ENCODE measurements at places on chromosomes 16 and 17. TPM values are rescaled to one million over a fixed set of nuclear protein-coding genes. Genes with fewer than 3 reads are reported as not detected.
A peak's percentile ranks its signal among the peaks of the same experiment; 100 is the strongest.

UBTF gene
- 66.8 TPM for total RNA-seq

HBQ1 gene
- not detected for total RNA-seq

ADAD2 gene
- total RNA-seq = not detected

CHD9NB gene
- total RNA-seq = 6.2 TPM

SDK2 gene
- 7.3 TPM for total RNA-seq

KRTAP4-5 gene
- total RNA-seq = not detected

CRYM gene
- 8.9 TPM for total RNA-seq

CRYBA1 gene
- total RNA-seq = not detected

CDR2L gene
- 46.5 TPM for total RNA-seq

CCDC78 gene
- 28.3 TPM for total RNA-seq

TNFRSF17 gene
- 2.9 TPM for total RNA-seq

KRTAP4-6 gene
- not detected for total RNA-seq

PLEKHH3 gene
- total RNA-seq = 36.8 TPM

ESRP2 gene
- 59.2 TPM for total RNA-seq

DNA sequence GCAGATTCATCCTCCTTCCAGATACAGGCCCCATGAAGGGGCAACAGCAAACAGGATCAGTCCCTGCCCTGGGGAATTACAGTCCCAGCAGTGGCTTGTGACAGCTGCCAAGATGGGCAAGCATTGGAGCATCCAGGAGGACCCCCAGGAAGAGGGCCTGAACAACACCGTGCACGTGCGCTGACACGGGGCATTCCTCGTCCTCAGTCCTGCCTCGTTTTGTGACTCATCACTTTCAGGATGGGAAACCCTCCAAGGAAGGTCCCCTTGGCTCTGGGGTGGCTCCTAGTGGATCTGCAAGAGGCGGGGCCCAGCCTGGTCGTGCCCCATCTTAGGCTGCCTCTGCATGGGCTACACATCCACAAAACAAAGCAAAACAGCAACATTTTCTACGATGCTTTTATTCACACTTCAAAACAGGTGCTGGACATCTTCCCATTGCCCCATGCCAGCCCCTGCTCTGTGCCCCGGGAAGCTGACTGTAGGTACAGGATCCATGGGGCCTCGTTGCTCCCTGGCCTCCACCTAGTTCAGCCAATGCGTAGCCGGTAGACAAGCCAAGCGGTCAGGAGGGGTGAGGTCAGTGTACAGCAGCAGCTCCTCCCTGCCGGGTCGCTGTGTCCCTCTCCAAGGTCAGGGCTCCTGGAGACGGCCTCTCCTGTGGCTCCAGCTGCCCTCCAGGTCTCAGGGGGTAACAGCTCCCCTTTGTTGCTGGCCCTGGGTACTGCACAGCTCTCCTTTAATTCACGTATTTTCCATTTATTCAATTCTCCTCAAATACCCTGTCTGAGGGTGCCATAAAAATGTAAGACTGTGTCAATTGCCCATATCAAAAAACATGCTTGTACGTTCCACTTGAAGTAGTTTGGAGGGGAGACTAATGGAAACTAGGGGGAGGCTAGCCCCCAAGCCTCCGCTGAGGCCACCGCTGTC, 32.2 kb downstream of the ACTG1 start:
- peak overlapping the region; percentile 54 for H3K4me3 ChIP-seq
- H3K27ac ChIP-seq = no peak overlapping the region
- no peak for DNase-seq
- peaks cover 28% of the 10 kb centered on the region for H3K4me1 ChIP-seq

DNA sequence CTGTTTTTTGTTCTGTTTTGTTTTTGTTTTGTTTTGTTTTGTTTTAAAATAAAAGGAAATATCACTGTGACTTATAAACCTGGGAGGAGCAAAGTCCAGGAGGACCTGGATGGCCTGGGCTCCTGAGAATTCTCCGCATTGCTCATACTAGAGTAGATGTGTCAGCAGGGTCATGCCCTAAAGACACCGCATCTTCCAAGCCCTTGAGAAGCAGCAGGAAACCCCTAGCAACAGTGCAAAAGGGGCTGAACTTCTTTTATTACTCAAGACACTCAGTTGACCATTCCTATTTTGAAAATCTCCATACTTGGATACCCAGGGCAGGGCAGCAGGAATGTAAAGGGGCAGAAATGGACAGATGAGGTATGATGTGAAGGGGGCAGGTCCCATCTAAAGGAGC, 51.8 kb downstream of the SYT17 start:
- no peaks in the 10 kb centered on the region for H3K4me1 ChIP-seq
- no peak overlapping the region for H3K27ac ChIP-seq
- peaks cover 18% of the 10 kb centered on the region for H3K36me3 ChIP-seq
- H3K4me3 ChIP-seq = no peak overlapping the region
- no peak for DNase-seq

GRCh38 chr17:16922386-16923096, 49.4 kb downstream of the TNFRSF13B start:
- H3K36me3 ChIP-seq = no peaks in the 10 kb centered on the region
- no peaks in the 10 kb centered on the region for H3K27me3 ChIP-seq
- no peak overlapping the region for H3K4me3 ChIP-seq
- peak; percentile 31 for DNase-seq

DNA sequence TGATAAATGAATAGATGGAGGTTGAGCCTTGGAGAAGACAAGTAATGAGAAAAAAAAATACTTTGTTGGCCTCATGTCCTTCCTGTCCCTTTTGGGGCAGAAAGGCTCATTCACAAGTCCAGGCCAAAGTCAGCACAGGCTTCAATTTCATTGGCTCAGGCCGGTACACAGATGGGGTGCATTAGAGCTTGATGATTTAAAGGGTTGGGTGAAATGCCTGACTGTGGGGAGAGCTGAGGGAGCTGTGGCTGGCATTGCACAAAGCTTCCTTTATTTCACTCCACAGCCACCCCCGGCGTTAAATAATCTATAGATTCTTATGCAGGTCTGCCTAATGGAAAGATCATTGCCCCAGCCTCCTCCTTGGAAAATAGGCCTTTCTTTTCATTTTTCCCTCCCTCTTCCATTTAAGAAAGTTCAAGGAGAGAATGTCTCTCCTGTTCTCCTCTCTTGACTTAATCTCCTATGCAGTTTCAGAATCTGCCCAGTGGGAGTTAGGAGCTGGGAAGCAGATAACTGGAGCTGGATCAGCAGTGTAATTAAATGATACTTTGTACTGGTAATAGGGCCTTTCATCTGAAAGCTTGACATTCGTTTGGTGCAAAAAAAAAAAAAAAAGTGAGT, 24.4 kb downstream of the YPEL2 start:
- H3K36me3 ChIP-seq = peaks cover 5% of the 10 kb centered on the region
- H3K4me1 ChIP-seq = peaks cover 13% of the 10 kb centered on the region
- H3K27ac ChIP-seq = no peak overlapping the region
- no peaks in the 10 kb centered on the region for H3K27me3 ChIP-seq
- H3K4me3 ChIP-seq = no peak overlapping the region
- no peak for DNase-seq

DNA sequence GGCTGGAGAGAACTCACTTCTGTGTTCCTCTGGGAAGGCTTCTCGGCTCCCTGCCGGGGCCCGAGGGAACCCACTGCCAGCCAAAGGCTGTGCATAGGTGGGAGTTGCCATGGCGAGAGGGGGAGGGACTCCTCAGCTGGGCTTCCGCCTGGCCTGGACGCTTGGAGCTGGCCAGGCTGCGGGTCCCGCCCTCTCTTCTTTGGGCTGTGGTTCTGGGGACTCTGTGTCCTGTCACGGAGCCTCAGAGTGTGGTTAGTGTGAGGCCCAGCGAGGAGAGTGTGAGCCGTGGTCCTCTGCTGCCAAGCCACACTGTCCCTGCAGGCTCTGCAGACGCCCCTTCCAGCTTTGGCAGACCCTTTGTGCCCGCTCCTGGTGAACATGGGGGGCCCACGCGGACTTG, 123.1 kb downstream of the OR1D5 start:
- H3K36me3 ChIP-seq = no peaks in the 10 kb centered on the region
- no peak for DNase-seq
- H3K4me3 ChIP-seq = no peak overlapping the region
- H3K4me1 ChIP-seq = no peaks in the 10 kb centered on the region

GRCh38 chr17:46968224-46968834, 10.7 kb downstream of the RPRML start:
- no peak overlapping the region for H3K27ac ChIP-seq
- no peak for DNase-seq
- H3K4me3 ChIP-seq = no peak overlapping the region
- no peaks in the 10 kb centered on the region for H3K4me1 ChIP-seq
- no peaks in the 10 kb centered on the region for H3K27me3 ChIP-seq

DNA sequence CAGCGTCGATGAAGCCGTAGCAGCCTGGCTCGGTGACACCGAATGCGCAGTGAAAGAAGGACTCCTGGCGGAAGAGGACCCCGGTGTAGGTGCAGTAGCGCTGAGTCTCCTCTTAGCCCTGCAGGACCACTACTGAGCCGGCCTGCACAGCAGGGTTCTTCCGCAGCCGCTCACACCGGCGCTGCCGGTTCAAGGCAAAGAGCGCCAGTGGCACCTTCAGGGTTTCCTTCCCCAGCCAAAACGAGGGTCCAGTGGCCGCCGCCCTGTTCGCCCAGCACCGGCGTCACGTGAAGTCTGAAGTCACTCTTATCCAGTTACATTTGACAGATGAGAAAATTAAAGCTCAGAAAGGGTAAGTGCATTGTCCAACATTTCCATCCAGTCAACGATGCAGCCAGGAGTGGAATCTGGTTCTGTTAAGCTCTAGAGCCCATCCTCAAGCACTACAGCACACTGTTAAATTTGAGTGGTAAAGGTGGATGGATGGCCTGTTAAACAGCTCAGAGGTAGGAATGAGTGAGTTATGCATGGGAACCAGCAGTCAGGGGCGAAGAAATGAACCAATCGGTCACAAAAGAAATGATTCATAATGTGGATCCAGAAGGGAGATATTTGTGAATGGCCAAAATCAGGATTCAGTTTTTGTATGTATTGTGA, 50.2 kb upstream of the SMIM36 start:
- no peaks in the 10 kb centered on the region for H3K36me3 ChIP-seq
- H3K27ac ChIP-seq = no peak overlapping the region
- DNase-seq = no peak

DNA sequence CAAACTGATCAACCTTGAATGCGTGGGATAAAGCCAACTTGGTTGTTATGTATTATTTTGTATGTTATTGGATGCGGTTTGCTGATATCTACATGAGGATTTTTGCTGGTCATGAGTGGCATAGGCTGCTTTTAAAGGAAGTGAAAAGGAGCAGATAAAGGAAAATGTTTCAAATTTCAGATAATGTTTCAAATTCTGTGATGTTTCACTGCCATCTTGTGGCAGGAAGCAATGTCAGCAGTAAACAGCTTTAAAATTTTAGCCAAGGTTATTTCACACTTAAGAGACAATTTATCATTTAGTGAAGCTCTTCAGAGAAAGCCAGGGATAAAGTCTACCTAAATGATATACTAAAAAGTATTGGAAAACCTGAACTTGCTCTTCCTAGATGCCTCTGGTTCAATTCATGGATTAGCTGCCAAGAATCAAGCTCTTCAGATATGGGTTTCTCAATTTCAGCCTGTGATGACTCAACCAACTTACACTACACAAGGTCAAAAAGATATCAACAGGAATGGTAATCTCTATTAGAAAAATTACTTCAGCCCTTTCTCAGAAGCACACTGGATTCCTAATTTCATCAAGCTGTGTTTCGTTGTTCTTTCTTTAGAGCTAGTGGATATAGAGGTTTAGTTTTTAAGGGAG, 136.0 kb upstream of the C17orf78 start:
- H3K4me3 ChIP-seq = no peak overlapping the region
- H3K27ac ChIP-seq = no peak overlapping the region
- H3K27me3 ChIP-seq = no peaks in the 10 kb centered on the region
- no peaks in the 10 kb centered on the region for H3K4me1 ChIP-seq
- no peak for DNase-seq

DNA sequence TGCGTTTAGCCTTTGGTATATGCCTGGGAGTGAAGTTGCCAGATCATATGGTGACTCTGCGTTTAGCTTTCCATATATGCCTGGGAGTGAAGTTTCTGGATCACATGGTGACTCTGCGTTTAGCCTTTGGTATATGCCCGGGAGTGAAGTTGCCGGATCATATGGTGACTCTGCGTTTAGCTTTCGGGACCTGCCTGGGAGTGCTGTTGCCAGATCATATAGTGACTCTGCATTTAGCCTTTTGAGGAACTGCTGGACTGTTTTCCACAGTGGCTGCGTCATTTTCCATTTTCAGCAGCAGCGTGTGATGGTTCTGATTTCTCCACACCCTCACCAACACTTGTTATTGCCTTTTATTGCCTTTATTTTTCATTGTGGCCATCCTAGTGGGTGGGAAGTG, 73.0 kb downstream of the OR1D5 start:
- H3K27me3 ChIP-seq = no peaks in the 10 kb centered on the region
- DNase-seq = peak; percentile 57
- H3K4me1 ChIP-seq = no peaks in the 10 kb centered on the region
- H3K36me3 ChIP-seq = no peaks in the 10 kb centered on the region
- H3K27ac ChIP-seq = no peak overlapping the region

- peak overlapping the region; percentile 21 for H3K27ac ChIP-seq
- H3K4me1 ChIP-seq = peaks cover 12% of the 10 kb centered on the region
- H3K4me3 ChIP-seq = no peak overlapping the region
- no peaks in the 10 kb centered on the region for H3K36me3 ChIP-seq
- no peaks in the 10 kb centered on the region for H3K27me3 ChIP-seq
Measured at GRCh38 chr16:53952215-53953208, 248.6 kb downstream of the FTO start.

DNA sequence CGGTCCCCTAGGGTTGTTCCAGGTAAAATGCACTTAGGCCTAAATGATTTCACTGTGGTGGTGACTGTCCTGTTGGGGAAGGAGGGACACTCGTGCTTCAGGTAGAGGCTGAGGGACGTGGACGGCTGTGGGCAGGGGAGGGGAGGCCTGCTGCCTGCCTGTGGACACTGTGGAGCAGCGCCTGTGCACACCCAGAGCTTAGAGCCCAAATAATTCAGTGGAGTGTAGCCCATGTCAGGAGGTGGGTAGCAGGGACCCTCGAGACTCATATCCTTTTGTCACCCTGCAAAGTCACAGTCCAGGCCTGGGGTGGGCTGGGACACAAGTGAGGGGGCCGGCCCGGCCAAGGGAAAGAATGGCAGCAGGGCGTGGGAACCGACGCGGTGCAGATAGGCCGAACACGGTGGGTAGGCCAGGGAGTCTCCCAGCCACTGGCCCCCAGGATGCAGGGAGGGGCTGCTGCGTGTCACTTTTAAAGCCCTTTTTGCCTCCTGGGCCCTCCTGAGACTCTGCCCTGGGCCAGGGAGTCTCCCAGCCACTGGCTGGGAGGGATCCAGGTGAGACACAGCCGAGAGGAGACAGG, 733 bp upstream of the NHERF2 start:
- H3K27ac ChIP-seq = peak overlapping the region; percentile 84
- peaks cover 71% of the 10 kb centered on the region for H3K4me1 ChIP-seq
- no peak for DNase-seq
- peaks cover 11% of the 10 kb centered on the region for H3K36me3 ChIP-seq
- H3K4me3 ChIP-seq = peak overlapping the region; percentile 83

- no peaks in the 10 kb centered on the region for H3K27me3 ChIP-seq
- no peak overlapping the region for H3K4me3 ChIP-seq
- peaks cover 92% of the 10 kb centered on the region for H3K36me3 ChIP-seq
- no peaks in the 10 kb centered on the region for H3K4me1 ChIP-seq
Measured at GRCh38 chr17:51000835-51001638, 119.6 kb downstream of the SPAG9 start.

GRCh38 chr17:145671-146541, 8.5 kb downstream of the SCGB1C2 start:
- no peak for DNase-seq
- H3K27ac ChIP-seq = no peak overlapping the region
- no peak overlapping the region for H3K4me3 ChIP-seq

- H3K4me1 ChIP-seq = no peaks in the 10 kb centered on the region
- no peaks in the 10 kb centered on the region for H3K36me3 ChIP-seq
- no peak for DNase-seq
- H3K27me3 ChIP-seq = no peaks in the 10 kb centered on the region
Measured at GRCh38 chr16:50899951-50900350, 158.1 kb downstream of the CYLD start.

- H3K27me3 ChIP-seq = no peaks in the 10 kb centered on the region
- H3K36me3 ChIP-seq = no peaks in the 10 kb centered on the region
- H3K4me1 ChIP-seq = no peaks in the 10 kb centered on the region
- no peak for DNase-seq
Measured at GRCh38 chr17:70071620-70072019, 3.4 kb upstream of the KCNJ16 start.
